ENCODE measurements at places on chromosomes 6 and 20.

GRCh38 chr20:63686492-63687321 lies 9.7 kb upstream of the TNFRSF6B start:
- DNase-seq, result peak; percentile 54

- DNase-seq, result no peak
These were observed 481.8 kb downstream of the TFAP2B start for GRCh38 chr6:51300510-51300909.

DNA sequence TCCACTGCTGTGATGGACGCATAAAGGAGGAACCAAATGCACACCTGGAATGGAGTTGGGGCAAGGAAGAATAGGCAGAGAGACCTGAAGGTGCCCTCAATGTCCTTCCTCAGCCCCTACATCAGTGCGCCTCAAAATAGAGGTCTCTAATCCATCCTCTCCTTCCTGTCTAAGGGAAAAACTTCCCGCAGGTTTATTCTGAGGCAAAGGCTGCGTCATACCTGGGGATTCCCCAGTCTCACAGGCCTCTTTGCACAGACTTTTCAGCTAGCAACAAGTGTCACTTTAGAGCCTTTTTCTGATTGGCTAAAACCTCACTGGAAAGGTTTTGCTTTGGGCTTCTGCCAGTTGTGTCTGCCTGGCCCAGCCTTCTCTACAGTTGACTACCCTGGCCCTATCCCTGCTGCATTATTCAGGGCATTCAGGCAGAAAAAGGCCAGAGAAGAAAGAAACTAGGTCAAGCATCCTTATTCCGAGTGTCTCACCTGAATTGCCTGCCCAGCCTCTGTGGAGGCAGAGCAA lies 1.8 kb upstream of the HLA-DQB1 start:
- DNase-seq, result peak; percentile 13

DNA sequence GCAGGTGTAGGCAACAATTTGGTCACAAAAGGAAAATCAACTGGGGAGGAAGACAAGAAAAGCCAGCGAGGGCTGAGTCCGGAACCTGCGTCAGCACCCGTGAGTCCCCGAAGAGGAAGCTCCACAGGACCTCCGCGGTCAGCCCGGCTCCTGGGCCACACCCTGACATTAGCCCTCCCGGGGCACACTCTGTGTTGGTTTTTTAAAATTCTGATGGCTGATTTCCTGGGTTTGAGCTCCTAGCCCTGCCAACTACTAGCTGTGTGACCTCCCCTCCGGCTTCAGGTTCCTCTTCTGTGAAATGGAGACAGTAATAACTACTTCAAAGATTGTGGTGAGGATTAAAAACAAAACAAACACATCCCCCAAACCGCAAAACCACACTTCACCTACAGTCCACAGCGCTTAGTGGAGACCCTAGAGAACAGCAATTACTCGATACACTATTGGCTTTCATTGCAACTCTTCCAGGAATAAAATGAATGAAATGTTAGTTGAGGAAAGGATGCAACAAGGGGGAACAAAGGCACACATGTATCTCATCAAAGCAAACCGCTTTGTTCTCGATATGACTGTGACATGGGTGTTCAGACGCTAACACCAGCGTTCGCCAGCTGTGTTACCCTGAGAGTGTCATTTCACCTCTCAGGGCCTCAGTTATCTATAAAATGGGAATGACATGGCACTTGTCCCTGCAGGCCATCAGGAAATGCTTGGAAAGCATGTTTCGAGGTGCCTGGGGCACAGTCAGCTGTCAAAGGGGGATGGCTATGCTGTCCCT lies 985 bp downstream of the ZBP1 start:
- peak; percentile 53 for DNase-seq

- no peak for DNase-seq
These were observed 157.3 kb downstream of the THBS2 start for GRCh38 chr6:169096388-169096787.

- DNase-seq, result no peak
These were observed 6.4 kb downstream of the GTF2H5 start for GRCh38 chr6:158174514-158174913.

- no peak for DNase-seq
These were observed 78.7 kb upstream of the AFDN start for GRCh38 chr6:167748046-167748445.

DNA sequence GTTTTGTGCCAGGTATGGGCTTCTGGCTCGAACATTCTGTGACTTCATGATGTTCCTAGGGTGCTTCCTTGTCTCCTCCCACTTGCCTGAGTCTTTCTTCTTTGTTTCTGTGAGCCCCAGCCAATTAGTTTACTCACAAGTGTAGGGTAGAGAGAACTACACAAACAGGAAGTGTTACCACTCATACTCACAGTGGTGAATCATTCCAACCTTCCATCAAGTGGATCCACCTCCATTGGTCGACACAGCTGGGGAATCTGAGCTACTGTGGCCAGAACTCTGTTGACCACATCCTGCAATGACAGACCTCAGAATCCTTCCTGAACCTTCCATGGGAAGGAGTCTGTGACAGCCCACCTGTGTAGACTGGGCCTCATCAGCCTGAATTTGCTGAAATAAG lies 76.8 kb downstream of the UNC5CL start:
- DNase-seq, result no peak

- DNase-seq, result no peak
These were observed 25.2 kb downstream of the PREX1 start for GRCh38 chr20:48802647-48803046.

DNA sequence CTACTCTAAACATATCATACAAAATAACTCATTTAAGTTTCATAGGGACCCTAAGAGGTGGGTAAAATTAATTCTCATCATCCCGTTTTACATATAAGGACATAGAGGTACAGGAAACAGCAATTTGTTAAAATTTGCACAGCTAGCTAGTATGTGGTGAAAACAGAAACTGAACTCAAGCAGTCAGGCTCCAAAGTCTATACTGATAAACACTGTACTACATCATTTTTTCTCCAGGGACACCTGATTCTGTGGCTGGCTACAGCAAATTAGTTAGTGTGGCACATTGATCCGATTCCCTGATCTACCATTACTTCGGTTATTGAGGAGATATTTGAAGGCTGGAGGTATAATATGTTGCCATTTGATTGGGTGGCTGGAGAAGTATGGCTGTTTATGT lies 36.2 kb upstream of the E2F3 start:
- DNase-seq, result no peak

DNA sequence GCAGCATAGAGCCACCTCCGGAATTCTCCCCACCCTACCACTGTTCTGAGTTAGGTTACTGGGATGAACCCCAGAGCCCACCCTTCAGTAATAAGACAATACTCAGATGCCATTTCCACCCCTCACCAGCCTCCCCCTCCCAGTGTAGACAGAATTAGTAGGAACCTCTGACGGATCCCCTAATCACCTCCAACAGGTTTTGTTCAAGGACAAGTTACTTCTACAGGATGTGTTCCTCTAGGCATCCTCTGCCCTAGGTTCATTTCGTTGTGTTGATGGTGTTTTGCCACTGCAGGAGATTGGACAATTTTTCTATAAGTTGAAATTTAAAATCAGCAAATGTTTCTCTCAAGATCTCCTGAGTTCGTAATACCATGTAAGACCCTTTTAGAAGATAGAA lies 22.8 kb downstream of the PLEKHG1 start:
- DNase-seq, result no peak

GRCh38 chr6:5128351-5128750 lies 43.2 kb downstream of the PPP1R3G start:
- DNase-seq, result no peak

GRCh38 chr6:26067367-26067766 lies 19.9 kb upstream of the HFE start:
- DNase-seq, result no peak

DNA sequence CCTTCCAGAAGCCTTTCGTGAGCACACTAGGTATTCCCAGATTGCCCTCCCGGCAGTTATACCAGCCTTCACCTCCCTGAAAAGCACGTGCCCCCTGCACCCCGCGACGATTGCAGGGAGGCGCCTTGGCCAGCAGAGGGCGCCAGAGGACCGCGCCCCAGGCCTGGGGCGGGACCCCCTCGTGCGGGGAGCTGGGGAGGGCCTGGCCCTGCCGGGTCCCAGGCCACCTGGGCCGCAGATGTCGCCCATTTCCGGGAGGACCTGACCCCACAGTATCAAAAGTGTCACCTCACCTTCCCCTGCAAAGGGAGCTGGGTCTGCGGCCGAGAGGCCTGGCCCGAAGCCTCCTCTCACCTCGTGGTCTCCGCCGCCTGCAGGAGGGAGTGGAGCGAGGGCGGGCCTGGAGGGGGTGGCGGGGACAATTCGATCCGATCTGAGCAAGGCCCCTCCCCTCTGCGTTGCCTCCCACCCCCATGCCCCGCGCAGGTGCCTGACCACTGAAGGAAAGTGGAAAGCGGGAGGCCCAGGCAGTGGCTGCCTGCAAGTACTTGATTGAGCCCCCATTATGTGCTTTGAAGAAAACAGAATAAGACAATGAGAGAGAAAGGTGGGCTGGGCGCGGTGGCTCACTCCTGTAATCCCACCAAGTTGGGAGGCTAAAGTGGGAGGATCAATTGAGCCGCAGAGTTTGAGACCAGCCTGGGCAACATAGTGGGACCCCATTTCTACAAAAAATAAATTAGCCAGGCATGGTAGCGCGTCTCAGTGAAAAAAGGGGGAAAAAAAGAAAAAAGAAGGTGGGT lies 3.5 kb upstream of the SNAI1 start:
- peak; percentile 60 for DNase-seq

GRCh38 chr20:32209850-32210605 lies 2.3 kb downstream of the POFUT1 start:
- DNase-seq, result no peak

DNA sequence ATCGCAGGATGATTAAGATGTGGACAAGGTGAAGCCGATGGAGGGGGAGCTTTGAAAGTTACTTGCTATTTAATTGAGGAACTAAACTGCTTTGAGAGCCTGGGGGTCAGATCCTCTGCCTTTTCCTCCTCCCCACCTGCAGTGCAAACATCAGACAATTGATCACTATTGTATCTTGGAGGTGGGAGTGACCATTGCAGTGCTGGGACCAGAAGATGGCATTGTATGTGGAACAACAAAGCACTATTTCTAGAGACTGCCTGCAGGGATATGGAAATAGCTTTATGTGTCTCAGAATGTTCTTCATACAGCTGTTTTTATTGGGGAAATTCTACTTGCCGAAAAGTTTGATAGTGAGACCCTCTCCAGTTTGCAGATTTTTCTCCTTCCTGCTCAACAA lies 4.2 kb downstream of the MOG start:
- no peak for DNase-seq

DNA sequence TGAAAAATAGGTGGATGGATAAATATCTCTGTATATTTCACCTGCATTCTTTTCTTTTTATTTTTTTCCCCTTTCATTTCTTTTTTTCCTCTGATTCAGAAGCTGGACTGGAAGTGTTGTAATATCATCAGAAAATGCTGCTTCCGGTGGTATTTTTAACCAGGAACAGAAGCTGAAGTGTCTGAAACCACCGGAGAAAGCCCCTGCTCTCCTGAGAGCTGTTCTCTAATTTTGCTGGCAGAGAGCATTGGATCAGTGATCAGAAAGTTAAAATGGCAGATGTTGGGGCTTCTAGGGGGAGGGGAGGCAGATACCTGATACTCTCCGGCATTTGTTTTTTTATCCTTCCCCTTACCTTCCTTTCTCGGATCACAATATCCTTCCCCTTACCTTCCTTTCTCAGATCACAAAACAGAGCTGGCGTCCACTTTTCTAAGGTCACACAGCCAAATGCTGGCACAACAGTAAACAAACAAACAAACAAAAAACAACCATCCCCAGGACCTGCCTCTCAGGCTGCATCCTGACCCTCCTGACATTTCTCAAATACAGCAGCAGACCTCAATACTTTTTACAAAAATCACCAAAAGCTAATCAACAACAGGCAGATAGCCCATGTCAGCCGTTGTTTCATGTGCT lies 143.2 kb upstream of the ZNF217 start:
- no peak for DNase-seq

- no peak for DNase-seq
These were observed 21.6 kb upstream of the ENTPD6 start for GRCh38 chr20:25173886-25174308.

DNA sequence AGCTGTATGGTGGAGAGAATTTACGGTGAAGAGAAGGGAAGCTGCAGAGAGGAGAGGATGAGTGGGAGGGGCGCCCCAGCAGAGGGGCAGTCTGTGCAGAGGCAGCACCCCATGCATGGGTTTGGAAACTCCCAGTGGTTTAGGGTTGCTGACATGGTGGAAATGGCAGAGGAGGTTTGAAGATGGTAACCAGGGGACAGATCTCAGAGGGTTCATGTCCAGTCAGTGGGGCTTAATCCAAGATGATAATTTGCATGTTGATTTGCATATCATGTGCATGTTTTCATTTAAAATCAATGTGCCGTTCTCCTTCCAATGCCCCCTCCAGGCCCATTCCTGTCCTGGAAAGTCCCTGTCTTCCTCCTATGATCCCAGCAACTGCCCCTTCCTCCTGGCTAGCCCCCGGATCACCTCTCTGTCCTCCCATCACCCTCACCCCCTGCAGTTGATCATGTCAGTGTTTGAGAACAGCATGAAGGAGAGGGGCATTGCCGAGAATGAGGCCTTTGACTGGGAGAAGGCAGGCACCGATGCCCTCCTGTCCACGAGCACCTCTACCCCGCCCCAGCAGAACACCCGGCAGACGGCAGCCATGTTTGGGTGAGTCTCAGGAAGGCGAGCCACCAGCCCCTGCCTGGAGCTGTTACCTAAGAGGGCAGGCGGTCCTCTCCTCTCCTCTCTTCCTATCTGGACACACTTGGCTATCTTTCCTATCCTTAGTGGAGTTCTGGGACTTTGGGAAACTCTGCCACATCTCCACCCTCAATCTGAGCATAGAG lies 14.3 kb downstream of the TTBK1 start:
- DNase-seq, result no peak

GRCh38 chr6:164345806-164346496 lies 931.4 kb downstream of the QKI start:
- DNase-seq, result no peak

DNA sequence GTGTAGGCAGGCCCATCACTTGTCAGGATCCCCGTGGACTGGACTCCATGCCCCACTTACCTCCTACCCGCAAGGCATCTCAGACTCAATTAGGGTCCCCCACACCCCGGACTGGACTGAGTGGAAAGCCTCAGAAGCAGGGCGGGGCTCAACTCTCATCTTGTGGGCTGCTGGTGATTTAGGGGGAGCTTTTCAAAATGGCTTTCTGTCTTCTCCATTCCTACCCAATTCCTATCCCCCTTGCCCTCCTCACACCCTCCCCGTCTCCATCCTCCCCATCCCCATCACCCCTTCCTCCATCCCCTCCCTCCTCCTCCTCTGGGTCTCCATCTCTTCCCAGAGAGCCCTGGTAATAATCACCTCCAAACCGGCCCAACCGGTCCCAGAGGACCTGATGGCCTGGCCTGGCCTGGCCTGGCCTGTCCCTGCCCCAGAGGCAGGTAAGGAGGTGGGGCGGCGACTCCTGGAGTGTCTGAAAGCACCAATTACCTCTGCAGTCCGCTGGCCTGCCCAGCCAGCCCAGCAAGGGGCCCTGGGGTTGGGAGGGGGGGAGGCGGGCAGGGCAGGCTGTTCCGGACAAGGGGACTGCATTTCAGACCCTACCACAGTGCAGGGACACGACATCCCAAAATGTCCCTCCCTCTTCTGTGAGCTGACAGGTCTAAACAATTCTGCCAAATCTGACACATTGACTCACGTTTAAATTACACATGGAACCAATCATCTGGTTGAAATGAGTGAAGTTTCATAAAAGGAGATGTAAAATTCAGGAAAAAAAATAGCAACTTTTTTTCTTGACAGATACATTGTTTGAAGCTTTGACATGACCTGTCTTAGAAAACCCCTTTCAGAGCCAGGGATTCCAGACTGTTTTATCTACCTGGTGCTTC lies 24.8 kb downstream of the MAFB start:
- DNase-seq, result no peak

- DNase-seq, result no peak
These were observed 73.9 kb downstream of the CBFA2T2 start for GRCh38 chr20:33563788-33564187.
